ENCODE measurements at places on chromosomes 1 and 21. TPM values are rescaled to one million over a fixed set of nuclear protein-coding genes. Genes with fewer than 3 reads are reported as not detected.

- no peak for DNase-seq
Measured at GRCh38 chr1:201504799-201505502, 2.0 kb downstream of the CSRP1 start.

DNA sequence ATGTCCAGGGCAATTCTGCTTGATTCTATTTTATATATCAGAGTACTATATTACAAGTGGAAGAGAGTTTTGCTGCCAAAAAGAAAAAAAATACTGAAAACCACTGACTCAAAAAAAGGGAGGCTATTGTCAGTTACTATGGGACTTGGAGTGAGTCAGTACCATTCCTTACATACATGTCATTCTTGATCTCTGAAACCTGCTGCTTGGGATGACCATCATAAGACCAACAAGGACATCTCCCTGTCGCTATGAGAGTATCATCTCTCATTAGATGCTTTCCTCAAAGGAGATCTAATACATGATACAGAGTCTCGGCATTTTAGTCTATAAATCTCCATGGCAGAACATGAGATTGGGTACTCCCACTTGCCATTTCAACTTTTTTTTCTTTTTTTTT, 11.8 kb upstream of the INPP5B start:
- no peak for DNase-seq

DNA sequence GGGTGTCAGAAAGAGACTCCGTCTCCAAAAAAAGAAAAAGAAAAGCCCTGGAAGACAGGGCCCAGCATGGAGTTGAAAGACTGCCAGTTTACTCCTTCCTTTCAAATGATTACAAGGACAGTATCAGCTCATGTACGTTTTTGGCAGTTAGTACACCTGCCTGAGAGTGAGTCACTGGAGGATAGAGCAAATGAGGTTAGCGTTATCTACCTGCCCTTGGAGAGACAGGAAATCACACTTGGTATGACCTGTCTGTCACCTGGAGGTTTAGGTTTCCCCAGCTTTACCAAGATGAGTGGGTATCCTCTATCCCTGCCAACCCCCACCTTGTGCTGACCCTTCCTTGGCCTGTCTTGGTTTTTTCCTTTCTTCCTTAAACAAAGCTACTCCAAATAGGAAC, 96.8 kb upstream of the BMP8A start:
- DNase-seq: no peak

GRCh38 chr1:233383984-233384383, 56.5 kb downstream of the MAP3K21 start:
- DNase-seq: no peak

GRCh38 chr1:25083481-25084345, 148.6 kb downstream of the SYF2 start:
- DNase-seq: no peak

- no peak for DNase-seq
Measured at GRCh38 chr1:166040202-166040997, 126.4 kb downstream of the FAM78B start.

The ANXA9 gene
- total RNA-seq: 1.6 TPM

The GOLT1A gene
- total RNA-seq: not detected

The FCRL6 gene
- not detected for total RNA-seq

All from right atrium auricular region (tissue), 2 donors.